Epithelial cell of esophagus (primary cell): ENCODE measurements at places on chromosomes 16 and 17.

GRCh38 chr16:283033-283805 lies at the start of gene PDIA2:
Gene PDIA2 (plus strand): TSS chr16:283164. CDS start chr16:283170, 6 bp downstream.
- no peak for DNase-seq

DNA sequence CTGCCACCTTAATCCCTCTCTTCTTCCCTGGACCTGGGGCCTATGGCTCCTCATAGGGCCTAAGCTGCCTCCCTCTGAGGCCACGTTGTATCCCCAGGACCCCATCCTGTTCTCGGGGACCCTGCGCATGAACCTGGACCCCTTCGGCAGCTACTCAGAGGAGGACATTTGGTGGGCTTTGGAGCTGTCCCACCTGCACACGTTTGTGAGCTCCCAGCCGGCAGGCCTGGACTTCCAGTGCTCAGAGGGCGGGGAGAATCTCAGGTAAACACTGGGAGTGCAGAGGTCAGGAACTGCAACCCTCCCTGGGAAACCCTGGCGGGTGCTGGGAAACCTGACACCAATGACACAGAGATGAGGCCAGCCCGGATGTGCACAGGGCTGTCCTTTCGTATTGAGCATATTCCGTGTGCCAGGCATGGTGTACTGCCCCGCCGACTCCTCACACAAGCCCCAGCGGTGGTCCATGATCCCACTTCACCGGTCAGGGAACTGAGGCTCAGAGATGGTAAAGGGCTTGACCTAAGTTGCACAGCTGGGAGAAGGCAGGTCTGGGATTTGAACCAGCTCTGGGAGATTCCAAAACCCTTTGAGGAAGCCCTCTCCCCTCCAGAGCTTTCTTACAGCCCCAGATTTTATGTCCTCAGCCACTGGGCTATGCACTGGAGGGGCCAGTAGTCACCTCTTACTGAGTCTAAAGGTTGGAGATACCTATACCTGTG lies 22.9 kb downstream of the ANKRD40 start:
- peak; percentile 30 for DNase-seq

- DNase-seq = no peak
Observed at GRCh38 chr17:33596899-33597298, 303.8 kb upstream of the ASIC2 start.

GRCh38 chr17:55167024-55167725 lies 97.6 kb upstream of the HLF start:
- no peak for DNase-seq

- peak; percentile 56 for DNase-seq
Observed at GRCh38 chr17:47872019-47872650, 21.2 kb upstream of the SP6 start.

GRCh38 chr17:55321427-55322060 lies 56.8 kb downstream of the HLF start:
- no peak for DNase-seq

GRCh38 chr17:29699283-29699682 lies 76.6 kb upstream of the CORO6 start:
- no peak for DNase-seq

GRCh38 chr17:81135505-81136278 lies 29.6 kb upstream of the PVALEF start:
- DNase-seq = no peak

DNA sequence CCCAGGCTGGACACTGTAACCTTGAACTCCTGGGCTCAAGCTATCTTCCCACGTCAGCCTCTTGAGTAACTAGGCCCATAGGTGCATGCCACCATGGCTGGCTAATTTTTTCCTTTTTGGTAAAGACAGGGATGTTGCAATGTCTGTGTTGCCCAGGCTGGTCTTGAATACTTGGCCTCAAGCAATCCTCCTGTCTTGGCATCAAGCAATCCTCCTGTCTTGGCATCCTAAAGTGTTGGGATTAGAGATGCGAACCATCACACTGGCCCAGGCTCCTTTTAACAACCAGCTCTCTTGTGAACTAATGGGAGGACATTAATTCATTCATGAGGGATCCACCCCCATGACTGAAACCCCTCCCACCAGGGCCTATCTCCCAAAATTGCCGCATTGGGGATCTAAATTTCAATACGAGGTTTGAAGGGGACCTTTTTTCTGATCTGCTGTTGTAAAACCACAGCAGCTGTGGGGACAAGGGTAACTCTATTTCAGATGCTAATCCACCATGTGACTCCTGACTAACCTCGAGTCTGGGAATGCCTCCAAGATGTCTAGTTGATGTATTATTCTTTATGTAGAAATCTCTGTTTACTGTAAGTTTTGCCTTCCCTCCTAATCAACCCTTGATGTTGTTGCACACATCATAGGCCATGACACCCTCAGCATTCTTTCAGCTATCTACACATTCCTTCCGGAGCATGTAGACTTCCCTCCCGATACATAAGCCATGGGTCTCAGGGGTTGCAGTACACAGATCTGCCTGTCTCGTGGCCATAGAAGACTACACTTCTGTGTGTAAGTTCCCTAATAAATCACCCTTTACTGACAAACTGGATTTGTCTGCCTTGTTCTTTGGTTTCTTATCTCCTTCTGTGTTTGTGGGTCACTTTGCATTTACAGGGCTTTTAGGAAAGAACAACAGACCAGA lies 37.6 kb downstream of the RNF112 start:
- DNase-seq = peak; percentile 86

DNA sequence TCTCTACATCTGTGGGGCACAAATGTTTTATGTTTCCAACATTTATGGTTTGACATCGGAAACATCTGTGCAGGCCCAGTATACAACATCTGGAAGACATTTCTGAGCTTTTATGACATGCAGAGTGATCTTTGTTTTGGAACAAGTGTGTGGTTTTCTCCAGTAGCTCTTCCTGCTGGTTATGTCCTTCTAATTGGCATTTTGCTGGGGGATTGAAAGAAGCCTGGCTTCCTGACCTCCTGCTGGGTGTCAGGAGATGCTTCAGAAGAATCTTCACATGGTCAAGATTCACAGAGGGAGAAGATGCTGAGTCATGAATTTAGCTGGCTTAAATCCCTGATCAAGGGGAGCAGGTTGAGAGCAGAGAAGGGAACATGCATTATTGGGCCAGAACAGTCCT lies 279.5 kb upstream of the MYOCD start:
- DNase-seq = no peak
